Bronchial epithelial cell (primary cell): ENCODE measurements at places on chromosomes 1 and 21.

DNA sequence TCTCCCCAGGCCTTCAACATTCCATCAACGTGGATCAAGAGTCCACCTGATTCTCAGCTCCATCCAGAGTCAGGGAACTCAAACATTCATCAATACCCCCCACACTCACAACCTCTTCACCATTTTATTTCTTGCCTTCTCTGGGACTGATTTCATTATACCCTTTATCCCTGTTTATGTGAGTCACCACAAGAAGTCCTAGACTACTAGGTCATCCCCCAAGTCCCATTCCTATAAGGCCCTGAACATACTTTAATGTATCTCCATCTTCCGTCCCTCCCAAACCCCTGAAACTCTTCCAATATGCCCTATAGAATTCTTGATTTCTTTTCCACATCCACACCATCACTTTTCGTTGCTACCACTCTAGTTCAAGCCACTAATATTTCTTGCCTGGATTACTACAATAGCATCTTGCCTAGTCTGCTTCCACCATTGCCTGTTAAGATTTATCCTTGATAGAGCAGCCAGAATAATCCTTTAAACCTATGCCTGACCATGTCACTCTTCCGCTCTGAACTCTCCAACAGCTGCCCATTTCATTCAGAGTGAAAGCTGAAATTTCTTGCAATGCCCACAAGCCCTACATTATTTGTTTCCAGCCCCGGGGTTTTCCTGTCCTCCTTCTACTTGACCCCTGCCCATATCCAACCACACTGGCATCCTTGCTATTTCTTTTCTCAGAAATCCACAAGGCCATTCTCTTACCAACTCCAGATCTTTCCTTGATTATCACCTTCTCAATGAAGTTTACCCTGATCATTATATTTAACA is 9.4 kb upstream of the SAMD13 start:
- no peak for DNase-seq

GRCh38 chr1:6448749-6449631 is 17.0 kb downstream of the TNFRSF25 start:
- DNase-seq, result no peak

- DNase-seq, result no peak
These were observed 626.1 kb downstream of the PTPRC start for GRCh38 chr1:199264911-199265310.

- DNase-seq, result no peak
These were observed 15.6 kb downstream of the SSU72 start for GRCh38 chr1:1559066-1559465.

- DNase-seq, result no peak
These were observed 83.1 kb downstream of the KCNN3 start for GRCh38 chr1:154786804-154787570.

DNA sequence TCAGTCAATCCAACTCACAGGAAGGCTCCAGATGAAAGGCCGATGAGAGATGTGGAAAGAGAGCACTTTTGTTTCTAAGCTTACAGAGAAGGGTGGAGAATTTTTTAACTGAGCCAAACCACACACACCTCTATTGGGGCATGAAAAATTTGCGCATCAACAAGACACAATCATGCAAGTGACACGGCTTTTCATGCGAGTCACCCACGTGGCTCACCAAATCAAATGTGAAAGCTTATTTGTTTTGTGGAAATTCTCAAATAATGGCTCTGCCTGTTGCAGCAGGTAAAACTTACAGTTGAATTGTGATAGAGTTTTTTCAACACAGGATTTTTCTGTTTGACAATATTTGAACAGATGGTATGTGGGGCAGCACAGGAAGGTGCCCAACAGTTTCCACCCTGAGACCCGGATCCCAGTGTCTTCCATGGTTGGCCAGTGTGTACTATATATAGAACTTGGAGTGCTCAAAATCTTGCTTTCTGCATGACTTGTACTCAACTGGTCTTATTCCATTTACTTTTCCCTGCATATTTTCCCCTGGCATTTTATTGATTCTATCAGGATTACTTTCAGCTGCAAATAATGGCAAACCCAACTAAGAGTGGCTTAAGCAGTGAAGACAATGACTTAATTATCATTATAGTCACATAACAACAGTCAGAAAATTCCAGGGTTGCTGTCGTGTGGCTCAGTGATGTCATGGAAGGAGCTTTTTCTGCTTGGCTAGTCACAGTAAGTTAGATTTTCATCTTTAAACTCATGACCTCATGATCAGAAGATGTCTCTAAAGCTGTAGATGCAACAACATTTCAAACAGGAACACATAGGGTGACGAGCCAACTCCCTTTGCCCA is 90.6 kb upstream of the SIM2 start:
- DNase-seq, result no peak

DNA sequence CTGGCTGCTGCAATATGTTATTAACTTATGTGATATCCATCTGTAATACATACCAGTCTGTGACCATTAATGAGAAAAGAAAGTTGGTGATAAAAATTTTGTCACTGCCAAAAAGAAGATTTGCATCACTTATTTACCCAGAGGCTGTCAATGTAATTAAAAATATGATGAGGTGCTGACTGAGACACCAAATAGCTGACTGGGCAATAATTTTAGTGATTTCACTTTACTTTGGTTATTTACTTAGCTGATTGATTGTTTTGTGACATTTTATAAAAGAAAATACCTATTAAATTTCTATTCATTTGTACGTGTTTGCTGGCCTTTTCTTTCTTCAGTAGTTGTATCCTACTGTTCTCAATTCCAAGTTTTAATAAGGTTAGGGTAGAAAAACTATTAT is 139.2 kb downstream of the HLX start:
- no peak for DNase-seq

DNA sequence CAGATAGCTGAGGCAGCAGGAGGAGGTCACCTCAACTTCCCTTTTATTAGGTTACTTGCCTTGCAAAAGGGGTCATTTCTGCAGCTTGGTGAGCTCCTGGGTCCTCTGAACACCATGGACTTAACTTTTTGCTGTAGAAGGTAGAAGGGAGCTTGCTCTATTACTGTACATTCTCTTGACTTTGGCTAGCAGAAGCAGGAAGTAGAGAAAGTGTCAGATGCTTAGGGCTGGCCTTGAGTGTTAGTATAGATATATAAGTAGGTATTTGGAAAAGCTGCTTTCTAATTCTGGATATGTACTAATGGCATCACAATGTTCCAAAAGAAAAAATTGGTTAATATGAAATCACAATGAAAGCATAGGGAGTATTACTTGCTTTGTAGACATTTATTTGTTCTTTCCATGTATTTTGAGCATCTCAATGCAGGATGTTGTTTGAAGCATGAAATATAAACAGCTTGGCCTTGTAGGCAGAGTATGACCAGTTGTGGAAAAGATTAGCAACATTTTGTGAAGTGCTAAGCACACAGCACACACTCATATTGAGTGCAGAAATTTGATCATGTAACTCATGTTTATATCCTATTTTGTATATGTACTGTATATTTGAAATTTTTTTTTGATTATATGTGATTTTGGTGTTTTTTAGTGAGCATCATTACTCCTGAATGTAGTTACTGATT is 108.8 kb downstream of the DYRK1A start:
- DNase-seq, result no peak

DNA sequence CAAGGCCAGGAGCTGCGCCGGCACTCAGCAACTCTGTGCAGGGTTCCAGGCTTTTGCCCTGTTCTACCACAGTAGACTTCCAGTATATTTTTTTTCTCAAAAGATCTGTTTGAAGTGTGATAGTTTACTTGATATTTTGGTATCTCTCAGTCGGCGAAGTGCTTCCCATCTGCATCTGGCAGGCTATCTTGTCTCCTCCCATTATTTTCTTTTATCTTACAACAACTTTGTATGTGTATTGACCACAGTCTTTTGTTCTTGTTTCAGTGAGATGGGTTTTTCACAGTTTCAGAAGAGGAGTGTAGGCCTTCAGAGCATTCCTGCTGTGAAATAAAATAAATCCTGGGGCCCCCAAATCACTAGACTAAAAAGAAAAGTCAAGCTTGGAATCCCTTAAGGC is 292.9 kb downstream of the PTGER3 start:
- no peak for DNase-seq

GRCh38 chr21:27196651-27197050 is 229.8 kb upstream of the ADAMTS5 start:
- DNase-seq, result no peak

- no peak for DNase-seq
These were observed 69.2 kb upstream of the SSBP3 start for GRCh38 chr1:54475357-54475881.
